HEK293T (cell line): ENCODE measurements at places on chromosomes 4 and X.

DNA sequence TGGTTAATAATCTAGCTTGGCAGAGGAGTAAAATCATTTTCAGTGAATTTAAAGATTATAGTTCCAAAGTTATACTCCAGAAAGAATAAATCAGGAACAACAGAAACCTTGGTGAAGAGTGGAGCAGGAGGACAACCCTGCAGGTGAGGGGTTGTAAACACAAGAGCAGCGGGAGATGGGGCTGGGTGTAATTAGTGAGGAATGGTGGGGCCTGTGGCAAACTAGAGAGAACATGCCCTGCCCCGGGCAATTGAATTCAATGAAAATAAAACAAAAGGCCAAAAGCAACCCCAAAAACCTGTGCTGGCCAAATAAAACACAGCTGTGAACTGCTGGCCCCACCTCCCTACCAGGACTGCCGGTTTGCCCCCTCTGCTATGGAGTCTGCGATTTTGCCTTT lies 325.2 kb downstream of the NR3C2 start:
- no peak for DNase-seq

DNA sequence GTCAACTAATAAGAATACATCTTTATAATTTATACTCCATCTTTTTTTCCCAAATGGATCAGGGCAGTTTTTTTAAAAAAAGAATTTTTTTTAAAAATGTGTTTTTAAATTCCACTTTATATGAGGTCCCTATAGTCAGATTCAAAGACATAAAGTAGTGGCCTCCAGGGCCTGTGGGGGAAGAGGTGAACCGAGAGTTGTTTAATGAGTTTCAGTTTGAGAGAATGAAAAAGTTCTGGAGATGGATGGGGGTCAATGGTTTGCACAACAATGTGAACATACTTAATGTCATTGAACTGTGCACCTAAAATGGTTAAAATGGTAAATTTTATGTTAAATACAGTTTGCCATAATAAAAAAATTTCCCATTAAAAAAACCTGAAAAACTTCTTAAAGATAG lies 53.8 kb downstream of the ZNF827 start:
- DNase-seq = no peak

GRCh38 chr4:33226133-33226532 lies 2506.0 kb downstream of the PCDH7 start:
- no peak for DNase-seq

DNA sequence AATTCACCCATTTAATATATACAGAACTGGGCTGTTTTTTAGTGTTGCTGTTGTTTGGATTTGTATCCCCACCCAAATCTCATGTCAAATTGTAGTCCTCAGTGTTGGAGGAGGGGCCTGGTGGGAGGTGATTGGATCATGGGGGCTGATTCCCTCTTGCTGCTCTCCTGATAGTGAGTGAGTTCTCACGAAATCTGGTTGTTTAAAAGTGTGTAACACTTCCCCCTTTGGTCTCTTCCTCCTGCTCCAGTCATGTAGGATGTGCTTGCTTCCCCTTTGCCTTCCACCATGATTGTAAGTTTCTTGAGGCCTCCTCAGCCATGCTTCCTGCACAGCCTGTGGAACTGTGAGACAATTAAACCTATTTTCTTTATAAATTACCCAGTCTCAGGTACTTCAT lies 141.6 kb upstream of the AADAT start:
- no peak for DNase-seq

- DNase-seq = no peak
These were observed 39.0 kb downstream of the FBXO8 start for GRCh38 chr4:174244441-174244840.
